ENCODE measurements at places on chromosomes 1 and 21.

GRCh38 chr1:245247801-245248200, 93.0 kb downstream of the KIF26B start:
- no peak for DNase-seq

- no peak for DNase-seq
Observed at GRCh38 chr21:42171091-42172053, 47.6 kb upstream of the ABCG1 start.

- DNase-seq: no peak
Observed at GRCh38 chr1:21742578-21742977, 40.4 kb downstream of the USP48 start.

GRCh38 chr1:24996983-24997893, 67.2 kb upstream of the RUNX3 start:
- DNase-seq: no peak

DNA sequence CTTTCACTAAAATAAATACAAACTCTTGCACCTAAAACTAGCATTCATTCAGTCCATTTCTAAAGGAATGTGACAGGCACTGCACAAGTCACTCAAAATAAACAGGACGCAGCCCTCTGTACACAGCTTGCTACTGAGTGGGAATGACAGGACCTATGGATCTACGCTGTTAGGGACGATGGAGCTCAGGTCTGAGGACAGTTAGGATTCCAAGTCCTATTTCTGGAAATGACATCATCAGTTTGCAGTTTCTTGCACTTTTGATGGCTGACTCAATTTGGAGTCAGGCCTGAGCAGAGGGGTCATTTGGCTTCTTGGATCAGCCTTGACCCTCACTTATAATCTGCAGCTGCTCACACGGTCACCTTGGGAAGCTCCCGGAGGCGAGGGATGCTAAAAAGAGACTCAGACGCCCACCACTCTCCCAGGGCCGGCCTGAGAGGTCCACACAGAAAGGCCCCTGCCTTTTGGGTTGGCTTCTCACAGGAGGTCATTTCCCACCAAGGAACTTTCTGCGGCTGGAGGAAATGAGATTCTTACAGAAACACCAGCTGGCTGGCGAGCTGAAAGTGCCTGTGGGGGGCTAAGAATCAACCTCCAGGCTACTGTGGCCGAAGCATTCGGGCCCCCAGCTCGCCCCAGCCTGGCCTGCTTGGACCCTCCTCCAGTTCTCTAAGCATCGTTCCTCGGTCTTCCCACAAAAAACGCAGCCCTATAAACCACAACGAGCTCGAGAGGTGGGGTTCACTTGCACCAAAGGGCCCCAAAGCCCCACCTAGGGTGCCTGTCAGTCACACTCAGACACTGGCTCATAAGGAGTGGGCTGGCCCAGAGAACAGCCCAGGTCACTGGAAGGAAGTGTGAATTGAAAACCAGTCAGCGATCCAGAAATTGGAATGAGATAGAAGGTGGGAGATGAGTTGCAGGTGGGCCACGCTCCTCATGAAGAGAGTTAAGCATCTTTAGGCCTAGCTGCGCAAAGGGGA, 8.9 kb upstream of the PDE9A start:
- DNase-seq: no peak
